NCI-H510A (cell line): ENCODE measurements at places on chromosomes 13 and 19.
A peak's percentile ranks its signal among the peaks of the same experiment; 100 is the strongest.

- DNase-seq, result no peak
Measured at GRCh38 chr19:44819246-44819832, 10.4 kb downstream of the BCAM start.

- DNase-seq, result no peak
Measured at GRCh38 chr19:3137119-3137518, 1.3 kb downstream of the GNA15 start.

DNA sequence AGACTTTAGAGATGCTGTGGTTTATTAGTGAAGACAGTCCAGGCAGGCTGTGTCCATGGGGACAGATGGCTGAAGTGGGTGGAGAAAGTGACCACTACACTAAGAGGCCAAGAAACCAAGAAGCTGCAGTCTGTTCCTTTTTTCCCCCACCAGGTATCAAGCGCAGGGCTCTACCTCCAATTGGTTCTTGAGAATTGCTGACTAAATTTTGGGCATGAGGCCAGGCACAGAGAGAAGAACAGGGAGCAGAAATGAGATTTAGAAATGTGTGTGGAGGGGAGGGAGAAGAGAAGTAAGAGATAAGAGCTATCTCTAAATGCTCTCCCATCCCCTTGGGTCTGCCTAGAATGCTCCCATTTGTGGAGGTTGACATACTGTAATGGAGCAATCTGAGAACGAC, 12.3 kb upstream of the CYSLTR2 start:
- DNase-seq, result no peak

GRCh38 chr13:60720590-60720989, 323.6 kb downstream of the TDRD3 start:
- no peak for DNase-seq

GRCh38 chr13:96203471-96203870, 113.6 kb downstream of the HS6ST3 start:
- no peak for DNase-seq

- DNase-seq, result no peak
Measured at GRCh38 chr13:95862408-95862807, 185.5 kb downstream of the DNAJC3 start.

GRCh38 chr19:7611541-7612279, 16.0 kb downstream of the CAMSAP3 start:
- no peak for DNase-seq

DNA sequence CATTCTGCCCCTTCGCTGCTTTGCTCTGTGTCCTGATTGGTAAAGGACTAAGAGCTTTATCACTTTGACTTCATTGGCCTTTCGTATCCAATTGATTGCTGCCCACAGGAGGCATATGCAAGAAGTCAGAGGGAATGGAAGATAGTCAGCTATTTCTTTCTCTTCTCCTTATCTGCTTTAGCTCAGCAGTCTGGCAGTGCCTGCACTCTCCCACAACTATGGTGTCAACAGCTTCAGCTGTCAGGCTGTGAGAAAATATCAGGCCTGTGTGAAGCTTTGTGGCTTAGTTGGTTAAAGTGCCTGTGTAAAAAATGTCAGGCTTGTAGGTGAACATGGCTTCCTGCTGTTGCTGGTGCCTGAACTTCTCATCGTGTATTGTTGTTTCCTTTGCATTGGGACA, 243.0 kb downstream of the PCDH17 start:
- DNase-seq, result no peak

DNA sequence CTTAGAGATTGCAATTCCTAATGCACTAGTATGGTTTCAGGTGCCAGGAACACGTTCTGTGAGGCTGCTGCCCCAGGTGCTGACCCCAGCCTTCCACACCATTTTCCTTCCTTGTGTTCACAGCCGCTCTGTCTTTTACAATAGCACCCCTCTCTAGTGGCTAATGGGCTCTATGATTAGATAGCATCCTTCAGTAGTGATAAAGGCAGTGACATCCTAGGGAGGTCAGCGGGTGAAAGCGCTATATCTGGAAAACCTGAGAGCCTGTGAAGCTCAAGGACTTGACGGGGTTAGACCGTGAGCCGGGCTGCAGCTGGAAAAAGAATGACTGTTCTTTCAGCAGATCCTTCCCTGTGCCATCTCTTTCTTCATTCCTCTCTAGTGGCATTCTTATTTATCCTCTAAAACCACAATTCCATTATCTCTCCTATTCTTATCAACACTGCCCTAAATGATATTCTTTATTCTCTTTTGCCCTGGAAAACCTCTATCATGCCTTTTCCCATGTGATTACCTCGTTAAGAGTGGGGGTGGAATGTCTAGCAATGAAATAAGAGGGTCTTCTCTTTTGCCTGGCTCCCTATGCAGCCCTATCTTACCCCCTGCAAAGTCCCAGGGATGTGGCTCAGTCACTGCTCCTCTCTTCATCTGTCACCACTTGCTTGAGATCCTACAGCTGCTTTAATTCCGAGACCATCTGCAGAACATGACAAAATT, 21.8 kb downstream of the ALOX5AP start:
- DNase-seq, result no peak

- DNase-seq, result no peak
Measured at GRCh38 chr13:63112799-63113395, 1697.2 kb upstream of the PCDH20 start.

- no peak for DNase-seq
Measured at GRCh38 chr19:18202778-18203407, 949 bp downstream of the RAB3A start.

DNA sequence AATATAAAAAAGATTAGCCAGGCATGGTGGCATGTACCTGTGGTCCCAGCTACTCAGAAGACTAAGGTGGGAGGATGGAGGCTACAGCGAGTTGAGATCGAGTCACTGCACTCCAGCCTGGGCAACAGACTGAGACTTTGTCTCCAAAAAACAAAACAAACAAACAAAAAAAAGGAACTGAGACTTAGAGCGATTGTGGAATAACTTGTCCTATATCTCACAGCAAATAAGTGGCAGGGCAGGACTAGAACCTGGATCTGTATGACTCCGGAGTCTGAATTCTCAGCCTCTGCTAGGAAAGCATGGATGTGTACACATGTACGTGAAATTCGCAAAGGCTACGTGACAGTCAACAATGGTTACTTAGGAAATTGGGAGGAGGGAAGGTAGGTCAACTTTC, 20.1 kb downstream of the KRTDAP start:
- no peak for DNase-seq

DNA sequence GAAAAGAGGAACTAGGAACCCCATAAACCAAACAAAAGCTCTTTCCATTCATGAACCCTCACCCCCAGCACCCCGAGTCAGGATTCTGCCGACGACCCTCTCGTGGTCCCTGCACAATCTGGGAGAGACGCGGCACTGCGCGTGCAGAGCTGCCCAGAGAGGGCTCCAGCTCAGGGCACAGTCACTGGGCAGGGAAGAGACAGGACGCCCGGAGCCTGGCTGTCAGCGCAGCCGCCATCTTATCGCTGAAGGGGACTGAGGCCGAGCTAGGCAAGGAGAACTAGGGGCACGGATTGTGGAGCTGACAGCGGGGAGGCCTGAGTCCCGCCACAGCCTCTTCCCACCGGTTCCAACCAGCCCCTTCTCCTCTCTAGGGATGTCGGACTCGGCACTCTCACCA, 349 bp downstream of the ZNF98 start:
- no peak for DNase-seq

- peak; percentile 47 for DNase-seq
Measured at GRCh38 chr19:48915757-48916156, 15.6 kb downstream of the NUCB1 start.

DNA sequence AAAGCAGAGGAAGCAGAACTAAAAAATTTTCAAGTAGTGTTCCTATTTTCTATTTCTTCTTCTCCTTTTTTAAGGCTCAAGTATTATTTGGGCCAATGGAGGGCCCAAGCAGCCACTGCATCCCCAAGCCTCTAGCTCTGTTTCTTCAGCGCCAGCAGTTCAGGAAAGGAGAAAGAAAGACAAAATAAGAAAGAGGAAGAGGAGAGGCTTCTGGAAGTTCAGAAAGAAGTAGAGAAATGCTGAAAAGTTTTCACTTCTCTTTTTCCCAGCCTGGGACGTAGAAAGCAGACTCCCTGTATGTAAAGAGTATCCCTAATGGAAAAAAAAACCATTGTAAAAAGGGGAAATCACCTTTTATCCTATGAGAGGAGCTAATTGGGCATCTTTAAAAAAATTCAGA, 165.5 kb upstream of the KLF12 start:
- no peak for DNase-seq

GRCh38 chr19:811506-812048, 10.2 kb downstream of the PLPPR3 start:
- no peak for DNase-seq

DNA sequence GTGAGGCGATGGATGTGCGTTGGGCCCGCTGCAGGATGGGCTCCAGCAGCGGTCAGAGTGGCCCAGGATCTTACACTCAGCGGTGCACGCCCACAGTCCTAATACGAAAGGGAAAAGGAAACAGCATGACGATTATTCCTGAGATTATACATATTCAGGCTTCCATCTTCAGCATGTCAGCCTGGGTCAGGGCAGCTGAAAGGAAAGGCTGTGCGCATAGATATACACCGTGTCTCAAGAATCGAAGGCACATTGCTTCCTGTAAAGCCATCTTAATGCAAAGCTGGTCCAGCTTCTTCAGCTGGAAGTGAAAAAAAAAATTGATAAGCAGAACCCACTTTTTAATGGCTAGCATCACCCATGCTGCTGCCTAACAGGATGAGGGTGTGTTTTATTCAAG, 3.6 kb downstream of the PCDH8 start:
- no peak for DNase-seq

- DNase-seq, result no peak
Measured at GRCh38 chr19:42301646-42302203, at the start of gene PRR19. TSS of gene PRR19 (plus strand) at chr19:42302132. CDS start at chr19:42309585, 7,453 bp downstream.

DNA sequence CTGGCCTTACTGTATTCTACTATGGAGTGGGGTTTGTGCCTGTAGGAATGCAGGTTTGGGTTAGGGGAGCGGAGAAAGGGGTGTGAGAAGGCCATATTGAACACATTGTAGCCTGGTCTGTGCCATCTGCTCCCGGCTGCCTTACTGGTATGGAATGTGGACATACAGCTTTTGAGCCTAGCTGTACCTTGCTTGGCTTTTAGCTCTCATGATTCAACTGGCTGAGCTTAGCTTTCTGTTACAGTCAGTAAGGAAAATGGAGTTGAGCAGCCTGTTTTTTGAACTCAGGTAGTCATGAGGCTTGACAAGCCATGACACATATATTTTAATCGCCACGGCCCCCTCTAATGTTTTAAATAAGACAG, 41.6 kb downstream of the ARHGAP35 start:
- peak; percentile 34 for DNase-seq

- no peak for DNase-seq
Measured at GRCh38 chr13:114194853-114195252, 15.8 kb downstream of the CFAP97D2 start.

DNA sequence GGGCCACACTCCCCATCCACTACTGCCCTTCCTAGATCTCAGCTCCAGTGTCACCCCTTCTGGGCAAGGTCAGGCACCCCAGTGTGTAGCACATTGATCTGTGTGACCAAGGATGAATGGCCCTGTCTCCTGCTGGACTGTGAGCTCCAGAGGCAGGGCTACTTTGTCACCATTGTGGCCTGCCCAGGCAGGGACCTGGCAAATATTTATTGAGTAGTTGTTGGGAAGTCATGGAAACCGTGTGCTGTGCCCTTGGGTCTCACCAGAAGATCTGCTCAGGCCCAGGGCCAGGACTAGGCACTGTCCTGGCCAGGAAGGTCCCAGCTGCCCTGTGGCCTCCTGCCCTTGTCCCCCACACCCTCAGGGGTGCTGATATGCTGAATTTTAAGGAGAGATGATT, 10.5 kb downstream of the NACC1 start:
- DNase-seq, result no peak

- DNase-seq, result peak; percentile 52
Measured at GRCh38 chr13:113548778-113549621, 35.6 kb upstream of the TFDP1 start.

DNA sequence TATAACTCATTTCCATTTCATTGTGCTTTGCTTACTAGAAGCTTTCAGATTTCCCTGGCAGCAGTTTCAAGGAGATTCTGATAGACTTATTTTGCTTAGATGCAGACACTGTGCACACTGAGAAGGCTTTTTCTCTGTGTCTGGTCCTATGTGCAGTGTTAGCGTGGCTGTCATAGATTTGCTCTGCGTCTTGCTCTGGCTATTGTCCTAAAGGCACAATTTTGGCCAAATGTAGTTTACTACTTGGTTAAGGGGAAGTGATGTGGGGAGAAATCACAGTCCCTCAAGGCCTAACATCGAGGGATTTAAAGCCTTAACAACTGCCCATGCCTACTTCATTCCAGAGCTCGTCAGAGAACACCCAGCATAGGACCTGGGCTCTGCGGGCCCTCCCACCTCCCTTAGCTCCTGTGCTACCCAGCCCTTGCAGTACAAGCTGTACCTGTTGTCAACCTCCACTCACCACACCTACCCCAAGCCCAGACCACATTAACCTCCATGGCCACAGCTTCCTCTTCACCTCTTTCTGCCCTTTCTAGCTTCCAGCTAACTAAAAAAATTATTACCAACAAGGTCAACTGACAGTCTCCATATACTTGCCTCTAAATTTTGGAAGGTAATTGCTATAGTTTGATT, 38.9 kb upstream of the KATNAL1 start:
- DNase-seq, result no peak

DNA sequence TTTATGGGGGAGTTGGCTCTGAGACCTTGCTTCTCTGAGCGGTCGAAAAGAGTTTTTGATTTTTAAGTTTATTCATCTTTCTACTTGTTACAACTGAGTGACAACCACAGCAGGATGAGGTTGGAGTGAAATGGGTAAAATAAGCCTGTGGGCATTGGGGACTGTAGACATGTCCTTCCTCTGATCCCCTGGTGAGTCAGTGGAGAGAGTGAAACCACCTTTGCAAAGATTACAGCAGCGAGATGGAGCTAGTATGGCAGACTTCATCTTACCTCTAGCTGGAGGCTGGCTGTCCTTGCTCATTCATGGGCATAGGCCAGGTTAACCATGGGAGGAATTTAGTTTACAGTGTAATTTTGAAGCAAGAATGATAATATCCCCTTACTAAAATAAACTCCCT, 30.9 kb upstream of the PSG9 start:
- DNase-seq, result no peak

DNA sequence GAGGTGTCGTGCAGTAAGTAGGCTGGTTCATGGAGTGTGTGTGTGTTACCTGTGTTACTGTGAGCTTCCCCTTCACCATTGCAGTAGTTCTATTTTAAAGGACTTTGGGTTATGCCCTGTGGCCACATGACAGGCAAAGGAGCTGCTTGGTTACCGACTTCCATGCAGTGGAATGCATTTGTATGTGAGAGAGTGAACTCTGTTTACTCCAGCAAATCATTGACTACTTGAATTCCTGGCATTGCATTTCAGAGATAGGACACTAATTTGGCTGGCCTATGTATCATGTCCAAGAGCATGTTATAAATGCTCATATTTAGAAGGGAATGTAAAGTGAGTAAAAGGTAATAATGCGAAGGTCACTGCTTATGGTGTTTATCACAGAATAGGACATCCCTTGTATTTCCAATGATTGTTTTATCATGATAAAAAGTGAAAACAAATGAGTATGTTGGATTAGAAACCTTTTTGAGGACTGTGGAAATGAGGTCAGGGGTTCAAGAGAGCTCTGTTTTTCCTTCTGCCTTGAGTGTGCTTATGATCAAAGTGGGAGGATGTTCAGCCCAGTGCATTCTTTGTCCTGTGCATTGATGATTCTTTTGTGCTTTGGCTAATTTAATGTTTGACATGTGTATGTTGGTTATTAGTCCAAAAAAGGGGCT, 156.5 kb downstream of the LMO7 start:
- DNase-seq, result no peak

- DNase-seq, result no peak
Measured at GRCh38 chr19:22606954-22607652, 27.0 kb upstream of the ZNF492 start.

GRCh38 chr13:109288151-109288709, 498.2 kb downstream of the IRS2 start:
- no peak for DNase-seq

- no peak for DNase-seq
Measured at GRCh38 chr19:47601180-47601904, 7.6 kb upstream of the BICRA start.
